ENCODE measurements at places on chromosomes 7 and 10. TPM values are rescaled to one million over a fixed set of nuclear protein-coding genes. Genes with fewer than 3 reads are reported as not detected.

DNA sequence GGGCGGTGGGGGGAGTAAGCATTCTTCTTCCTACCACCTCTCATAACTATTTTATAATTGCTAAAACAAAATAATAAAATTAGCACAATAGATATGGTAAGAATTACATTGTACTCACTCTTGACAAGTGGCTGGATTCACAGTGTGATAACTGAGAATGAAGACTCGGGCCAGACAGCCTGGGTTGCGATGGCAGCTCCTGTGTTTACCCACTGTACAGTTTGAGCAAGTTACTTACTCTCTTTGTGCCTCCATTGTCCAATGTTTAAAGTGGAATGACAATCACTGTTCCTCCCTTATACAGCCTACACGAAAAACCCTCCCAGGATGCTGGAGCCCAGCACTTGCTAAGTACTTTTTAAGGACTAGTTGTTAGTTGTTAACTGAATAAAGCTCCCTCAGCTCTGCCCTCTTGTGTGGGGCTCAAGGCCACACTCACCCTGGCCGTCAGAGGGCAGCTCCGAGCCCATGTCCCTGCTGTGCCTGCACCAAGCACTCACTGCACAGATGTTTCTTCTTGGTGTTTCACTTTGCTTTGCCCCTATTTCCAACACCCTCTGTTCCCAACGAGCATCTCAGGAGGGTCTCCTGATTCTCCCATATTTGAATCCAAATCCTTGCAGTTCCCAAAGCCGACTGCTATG, 56.4 kb upstream of the NPS start:
- H3K4me3 ChIP-seq = no peak overlapping the region
- no peak overlapping the region for H3K27ac ChIP-seq
- no peaks in the 10 kb centered on the region for H3K36me3 ChIP-seq
- H3K4me1 ChIP-seq = no peaks in the 10 kb centered on the region
- H3K27me3 ChIP-seq = no peaks in the 10 kb centered on the region

GRCh38 chr7:150973571-150974451, 4.3 kb downstream of the KCNH2 start:
- DNase-seq = no peak
- no peak overlapping the region for H3K27ac ChIP-seq
- peaks cover 34% of the 10 kb centered on the region for H3K4me1 ChIP-seq
- peak overlapping the region; percentile 57 for H3K4me3 ChIP-seq
- H3K36me3 ChIP-seq = no peaks in the 10 kb centered on the region

CCDC172 gene
- total RNA-seq = not detected

DNA sequence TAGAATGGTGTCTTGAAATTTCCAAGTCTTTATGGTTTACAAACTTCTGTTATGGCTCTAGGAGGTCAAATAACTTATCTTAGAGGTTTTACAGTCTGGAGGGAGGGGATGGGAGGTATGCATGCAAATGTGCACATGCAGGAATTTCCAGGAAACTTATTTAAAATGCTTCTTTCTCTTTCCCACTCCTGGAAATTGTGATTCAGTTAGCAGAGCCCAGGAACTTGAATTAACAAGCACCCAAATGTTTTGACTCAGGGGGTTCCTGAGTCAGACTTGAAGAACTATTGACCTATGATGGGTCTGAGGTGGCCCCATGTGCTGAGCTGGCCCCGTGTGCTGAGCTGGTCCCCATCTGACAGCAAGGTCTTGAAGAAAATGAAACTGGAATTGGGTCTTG, 669.4 kb downstream of the INHBA start:
- no peaks in the 10 kb centered on the region for H3K27me3 ChIP-seq
- no peaks in the 10 kb centered on the region for H3K4me1 ChIP-seq
- no peak overlapping the region for H3K4me3 ChIP-seq
- DNase-seq = no peak

- H3K36me3 ChIP-seq = no peaks in the 10 kb centered on the region
- DNase-seq = no peak
- H3K4me3 ChIP-seq = no peak overlapping the region
Measured at GRCh38 chr7:77430927-77431326, 14.8 kb upstream of the GSAP start.

GRCh38 chr7:104208421-104208780, 588 bp upstream of the ORC5 start:
- H3K36me3 ChIP-seq = peaks cover 4% of the 10 kb centered on the region
- no peaks in the 10 kb centered on the region for H3K27me3 ChIP-seq
- H3K4me3 ChIP-seq = peak overlapping the region; percentile 83
- no peak for DNase-seq

DNA sequence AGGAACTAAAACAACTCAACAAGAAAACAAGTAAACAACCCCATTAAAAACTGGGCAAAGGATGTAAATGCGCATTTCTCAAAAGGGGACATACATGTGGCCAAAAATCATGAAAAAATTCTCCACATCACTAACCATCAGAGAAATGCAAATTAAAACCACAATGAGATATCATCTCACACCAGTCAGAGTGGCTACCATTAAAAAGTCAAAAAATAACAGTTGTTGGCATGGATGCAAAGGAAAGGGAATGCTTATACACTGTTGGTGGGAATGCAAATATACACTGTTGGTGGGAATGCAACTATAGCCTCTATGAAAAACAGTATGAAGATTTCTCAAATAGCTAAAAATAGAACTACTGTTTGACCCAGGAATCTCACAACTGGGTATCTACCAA, 60.0 kb upstream of the LANCL2 start:
- H3K27me3 ChIP-seq = no peaks in the 10 kb centered on the region
- H3K36me3 ChIP-seq = no peaks in the 10 kb centered on the region
- no peaks in the 10 kb centered on the region for H3K4me1 ChIP-seq
- H3K4me3 ChIP-seq = no peak overlapping the region
- H3K27ac ChIP-seq = no peak overlapping the region
- no peak for DNase-seq

DNA sequence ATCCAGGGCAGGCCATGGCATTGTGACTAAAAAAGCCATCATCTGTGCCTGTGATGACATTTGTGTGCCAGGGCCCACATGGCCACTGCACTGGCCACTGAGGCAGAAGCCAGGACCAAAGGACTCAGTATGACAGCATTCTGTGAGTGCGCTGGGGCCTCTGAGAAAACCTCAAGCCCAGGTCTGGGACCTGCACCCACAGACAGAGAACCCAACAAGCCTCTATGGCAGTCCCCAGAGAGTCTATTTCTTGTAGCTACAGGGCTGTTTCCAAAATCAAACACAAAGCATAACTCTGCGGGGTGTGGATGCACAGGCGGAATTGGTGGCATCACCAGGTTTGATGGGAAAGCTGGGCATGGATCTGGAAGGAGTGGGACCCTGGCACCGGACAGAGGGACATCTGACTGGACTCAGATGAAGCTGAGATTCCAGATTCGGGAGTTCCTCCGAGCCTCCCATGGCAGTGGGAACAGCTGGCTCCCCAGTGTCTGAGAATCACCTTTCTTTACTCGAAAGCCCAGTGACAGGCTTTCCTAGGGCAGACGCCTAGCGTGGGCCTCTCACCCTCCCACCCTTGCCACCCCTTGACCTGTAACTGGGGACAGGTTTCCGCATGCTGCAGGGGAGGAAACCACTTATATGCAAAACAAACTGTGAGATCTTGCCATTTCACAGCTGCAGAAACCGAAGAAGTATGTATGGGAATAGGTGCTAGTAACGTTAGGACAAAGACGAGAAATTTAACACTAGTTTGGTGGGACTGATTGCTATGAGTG, 70.6 kb upstream of the RHEB start:
- H3K4me1 ChIP-seq = no peaks in the 10 kb centered on the region
- peaks cover 31% of the 10 kb centered on the region for H3K36me3 ChIP-seq
- H3K4me3 ChIP-seq = no peak overlapping the region
- H3K27ac ChIP-seq = no peak overlapping the region
- H3K27me3 ChIP-seq = no peaks in the 10 kb centered on the region

HPS1 gene
- 45.8 TPM for total RNA-seq

GRCh38 chr7:1231214-1232102, 1.2 kb upstream of the UNCX start:
- H3K27me3 ChIP-seq = peaks cover 6% of the 10 kb centered on the region
- no peak overlapping the region for H3K27ac ChIP-seq
- no peak overlapping the region for H3K4me3 ChIP-seq
- H3K4me1 ChIP-seq = peaks cover 61% of the 10 kb centered on the region
- no peak for DNase-seq
- no peaks in the 10 kb centered on the region for H3K36me3 ChIP-seq

GRCh38 chr10:97838091-97838490, 11.6 kb upstream of the GOLGA7B start:
- peaks cover 6% of the 10 kb centered on the region for H3K4me1 ChIP-seq
- H3K36me3 ChIP-seq = no peaks in the 10 kb centered on the region
- H3K27me3 ChIP-seq = no peaks in the 10 kb centered on the region
- H3K27ac ChIP-seq = no peak overlapping the region
- DNase-seq = no peak

DNA sequence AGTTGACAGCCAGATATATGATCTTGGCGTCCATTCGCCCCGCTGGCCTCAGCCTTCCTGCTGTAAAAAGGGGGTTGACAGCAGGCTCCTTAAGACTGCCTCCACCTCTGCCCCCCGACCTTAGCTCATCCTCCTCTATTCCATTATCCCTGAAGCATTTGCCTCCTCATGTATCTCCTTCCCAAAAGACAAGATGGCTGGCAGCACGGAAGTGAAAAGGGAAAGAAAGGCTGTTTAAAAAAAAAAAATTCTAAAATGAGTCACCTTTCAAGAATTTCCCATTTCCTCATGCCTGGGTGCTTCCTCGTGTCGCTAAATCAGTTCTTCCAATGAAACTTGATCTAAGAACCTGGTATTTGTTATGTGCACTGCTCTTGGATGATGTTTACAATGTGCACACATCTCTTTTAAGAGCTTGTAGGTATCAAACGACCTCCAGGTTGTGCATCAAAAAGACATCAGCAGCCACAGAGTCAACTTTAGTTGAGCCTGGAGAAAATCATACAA, 1.7 kb downstream of the SCRN1 start:
- H3K4me3 ChIP-seq = peak overlapping the region; percentile 85
- H3K27me3 ChIP-seq = no peaks in the 10 kb centered on the region
- H3K27ac ChIP-seq = peak overlapping the region; percentile 99

FAM13C gene
- total RNA-seq = 36.9 TPM

DNA sequence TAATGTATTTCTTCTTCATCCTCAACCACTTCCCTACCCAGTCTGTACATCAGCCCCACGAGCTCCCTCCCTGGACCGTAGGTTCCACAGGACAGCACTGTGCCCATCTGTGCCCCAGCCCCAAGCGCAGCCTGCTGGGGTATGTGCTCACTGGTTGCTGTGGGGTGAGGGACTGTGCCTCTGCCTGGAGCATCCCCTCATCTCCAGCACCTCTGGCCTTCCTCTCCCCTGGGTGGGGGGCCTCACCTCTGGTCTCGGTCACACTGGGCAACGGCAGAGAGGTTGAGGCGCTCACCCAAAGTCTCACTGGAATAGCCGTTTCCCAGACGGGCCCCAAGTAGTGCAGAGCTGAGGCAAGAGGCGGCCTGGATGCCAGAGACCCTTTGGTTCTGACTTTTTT, 1.5 kb upstream of the PRKAR1B start:
- no peak overlapping the region for H3K4me3 ChIP-seq
- no peak overlapping the region for H3K27ac ChIP-seq
- H3K4me1 ChIP-seq = peaks cover 9% of the 10 kb centered on the region
- DNase-seq = no peak
- H3K36me3 ChIP-seq = no peaks in the 10 kb centered on the region
- H3K27me3 ChIP-seq = no peaks in the 10 kb centered on the region

TMEM176B gene
- total RNA-seq = 83.1 TPM

C10orf120 gene
- total RNA-seq = not detected
